NCI-H2081 treated with DMSO at 0.1 percent for 48 hours (cell line): ENCODE measurements at places on chromosomes 4 and X.

DNA sequence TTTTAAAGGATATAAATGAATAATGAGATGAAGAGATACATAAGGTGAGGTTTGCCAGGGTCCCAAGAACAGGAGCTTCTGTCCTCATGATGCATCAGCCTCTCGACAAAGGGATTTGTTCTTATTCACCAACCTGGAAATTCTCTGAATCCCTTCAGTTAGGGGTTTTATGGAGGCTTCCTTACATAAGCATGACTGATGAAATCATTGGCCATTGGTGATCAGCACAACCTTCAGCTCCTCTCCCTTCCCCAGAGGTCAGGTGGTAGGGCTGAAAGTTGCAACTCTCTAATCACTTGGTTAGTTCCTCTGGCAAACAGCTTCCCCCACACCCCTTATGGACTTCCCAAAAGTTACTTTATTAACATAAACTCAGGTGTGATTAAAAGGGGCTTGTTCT, 222.0 kb downstream of the SPRY1 start:
- DNase-seq: no peak

- no peak for DNase-seq
Observed at GRCh38 chrX:13345438-13345837, 25.6 kb upstream of the ATXN3L start.

GRCh38 chr4:158134222-158134621, 38.6 kb downstream of the GASK1B start:
- DNase-seq: no peak

DNA sequence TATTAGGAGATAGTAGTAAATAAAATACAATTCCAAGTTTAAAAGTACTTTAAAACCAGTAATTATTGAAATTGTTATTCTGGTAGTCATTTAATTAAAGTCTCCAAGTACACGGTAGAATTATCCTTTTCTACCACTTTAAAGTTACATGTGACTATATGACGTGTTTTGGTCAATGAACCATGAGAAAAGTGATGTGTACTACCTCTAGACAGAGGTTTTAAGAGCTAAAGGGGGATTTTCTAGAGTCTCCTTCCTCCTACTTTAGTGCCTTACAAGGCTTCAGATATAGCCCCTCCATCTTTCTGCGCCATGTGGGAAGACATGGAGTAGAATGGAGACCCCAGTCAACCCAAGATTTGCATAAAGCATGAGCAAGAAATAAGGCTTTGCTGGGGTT, 2296.6 kb upstream of the AGA start:
- no peak for DNase-seq

DNA sequence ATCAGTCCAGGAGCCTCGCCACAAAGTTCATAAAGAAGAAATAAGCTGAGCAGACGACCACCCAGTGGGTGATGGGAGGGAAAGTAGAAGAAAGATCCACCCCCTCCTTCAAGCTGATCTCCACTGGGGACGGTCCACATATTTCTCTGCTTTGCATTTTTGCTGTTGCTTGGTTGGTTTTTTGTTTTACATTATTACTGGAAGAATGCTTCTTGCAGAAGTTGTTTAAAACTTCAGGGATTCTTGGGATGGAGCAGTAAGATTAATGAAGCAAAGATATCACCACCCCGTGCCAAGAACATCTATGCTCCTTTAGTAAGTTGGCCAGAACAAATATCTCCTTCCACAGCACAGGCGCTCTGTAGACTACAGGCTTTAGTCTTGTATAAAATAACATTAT, 30.1 kb downstream of the LGI2 start:
- DNase-seq: no peak

GRCh38 chr4:165330666-165331065, 3.2 kb downstream of the MSMO1 start:
- no peak for DNase-seq

GRCh38 chr4:64271601-64272081, 137.6 kb downstream of the TECRL start:
- DNase-seq: no peak

- DNase-seq: no peak
Observed at GRCh38 chr4:187782286-187782824, 213.2 kb upstream of the ZFP42 start.

DNA sequence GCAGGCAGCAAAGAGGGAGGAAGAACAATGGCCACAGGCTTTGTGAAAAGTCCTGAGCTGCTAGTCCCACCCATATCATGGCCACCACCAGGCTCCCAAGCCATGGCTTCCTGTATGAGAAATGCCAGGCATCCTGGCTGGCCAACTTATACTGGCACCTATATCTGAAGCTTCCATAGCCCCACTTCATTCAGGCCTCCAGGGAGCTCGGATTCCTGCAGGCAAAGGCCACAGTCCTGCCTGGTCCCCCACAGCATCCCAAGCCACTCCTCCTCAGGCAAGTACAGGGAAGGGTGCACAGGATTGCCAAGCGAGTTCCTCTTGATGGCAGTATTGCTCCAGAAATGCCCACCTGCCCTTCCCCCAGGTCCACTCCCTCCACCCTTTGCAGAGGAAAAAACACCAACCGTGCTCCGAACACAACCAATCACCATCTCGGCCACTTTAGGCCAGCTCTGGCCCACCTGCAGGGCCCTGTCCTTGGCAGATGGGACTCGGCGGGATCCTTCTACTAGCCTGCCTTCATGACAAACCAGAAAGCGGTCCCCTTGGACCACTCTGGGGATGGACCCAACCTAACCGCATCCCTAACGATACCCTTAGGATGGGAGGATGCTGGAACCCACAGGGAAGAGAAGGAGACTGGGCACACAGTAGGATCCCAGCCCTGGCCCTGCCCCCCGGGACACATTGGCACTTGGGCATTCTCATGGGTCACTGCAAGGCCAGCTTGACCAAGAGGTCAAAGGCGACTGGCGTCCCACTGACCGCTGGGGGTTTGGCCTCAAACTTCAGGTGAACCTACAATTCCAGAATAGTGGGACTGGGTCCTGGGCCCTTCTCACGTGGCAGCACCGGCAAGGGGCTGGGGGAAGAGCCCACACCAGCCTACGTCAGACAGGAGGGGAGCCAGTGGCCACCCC, 220.4 kb upstream of the AGTR2 start:
- no peak for DNase-seq

DNA sequence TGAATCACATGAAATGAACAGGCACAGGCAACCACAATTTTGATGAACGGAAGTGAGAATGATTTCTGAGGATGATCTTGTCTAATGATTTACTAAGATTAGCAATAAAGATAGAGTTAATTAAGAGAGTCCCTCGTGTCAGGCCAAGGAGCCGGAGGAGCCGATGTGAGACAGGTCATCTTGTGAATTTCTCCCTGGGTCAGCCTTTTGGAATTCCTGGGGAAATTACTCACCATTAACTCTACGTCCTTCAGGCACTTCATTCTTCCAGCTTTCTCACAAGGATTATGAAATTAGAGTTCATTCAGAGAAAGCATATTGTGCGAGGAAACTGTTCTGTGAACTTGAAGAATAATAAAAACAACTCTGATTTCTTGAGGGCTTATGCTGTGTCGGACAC, 86.7 kb downstream of the PSAPL1 start:
- no peak for DNase-seq

- DNase-seq: no peak
Observed at GRCh38 chrX:69028006-69028760, 137.1 kb downstream of the PJA1 start.

- no peak for DNase-seq
Observed at GRCh38 chr4:73259571-73260090, 1.0 kb upstream of the ANKRD17 start.

- no peak for DNase-seq
Observed at GRCh38 chr4:119525771-119526712, 102.6 kb downstream of the PDE5A start.
